ENCODE measurements at places on chromosomes 1 and 21. TPM values are rescaled to one million over a fixed set of nuclear protein-coding genes. Genes with fewer than 3 reads are reported as not detected.

ADAMTS1 gene
- total RNA-seq: 13.5 TPM

ASAP3 gene
- total RNA-seq: 25.6 TPM

AIRE gene
- not detected for total RNA-seq

TRPM2 gene
- not detected for total RNA-seq

FLG2 gene
- not detected for total RNA-seq

FCGR1A gene
- not detected for total RNA-seq

GPA33 gene
- not detected for total RNA-seq

HPCA gene
- total RNA-seq: 0.15 TPM

ELAPOR1 gene
- under 0.01 TPM for total RNA-seq

KIF21B gene
- 3.3 TPM for total RNA-seq

ANGPTL3 gene
- total RNA-seq: not detected

TMPRSS15 gene
- not detected for total RNA-seq

NAV1 gene
- total RNA-seq: 25.6 TPM

OLIG2 gene
- not detected for total RNA-seq

NECTIN4 gene
- 0.17 TPM for total RNA-seq

ST6GALNAC3 gene
- total RNA-seq: 3.6 TPM

FAM78B gene
- 0.17 TPM for total RNA-seq

DIRAS3 gene
- total RNA-seq: 3.2 TPM

MATN1 gene
- total RNA-seq: not detected

KLF17 gene
- under 0.01 TPM for total RNA-seq

SERTAD4 gene
- total RNA-seq: 0.15 TPM

PCNX2 gene
- total RNA-seq: 6.6 TPM

CATSPER4 gene
- total RNA-seq: not detected

ANXA9 gene
- total RNA-seq: 0.30 TPM

CYYR1 gene
- total RNA-seq: 3.9 TPM

SH2D5 gene
- total RNA-seq: 5.5 TPM

SFN gene
- 1.2 TPM for total RNA-seq

MAP1LC3C gene
- total RNA-seq: not detected
